ENCODE measurements at places on chromosomes 12 and 14. TPM values are rescaled to one million over a fixed set of nuclear protein-coding genes. Genes with fewer than 3 reads are reported as not detected.

The HOXC9 gene
- total RNA-seq, result not detected

GRCh38 chr12:55716582-55716957 lies 724 bp downstream of the BLOC1S1 start:
- no peak for DNase-seq

DNA sequence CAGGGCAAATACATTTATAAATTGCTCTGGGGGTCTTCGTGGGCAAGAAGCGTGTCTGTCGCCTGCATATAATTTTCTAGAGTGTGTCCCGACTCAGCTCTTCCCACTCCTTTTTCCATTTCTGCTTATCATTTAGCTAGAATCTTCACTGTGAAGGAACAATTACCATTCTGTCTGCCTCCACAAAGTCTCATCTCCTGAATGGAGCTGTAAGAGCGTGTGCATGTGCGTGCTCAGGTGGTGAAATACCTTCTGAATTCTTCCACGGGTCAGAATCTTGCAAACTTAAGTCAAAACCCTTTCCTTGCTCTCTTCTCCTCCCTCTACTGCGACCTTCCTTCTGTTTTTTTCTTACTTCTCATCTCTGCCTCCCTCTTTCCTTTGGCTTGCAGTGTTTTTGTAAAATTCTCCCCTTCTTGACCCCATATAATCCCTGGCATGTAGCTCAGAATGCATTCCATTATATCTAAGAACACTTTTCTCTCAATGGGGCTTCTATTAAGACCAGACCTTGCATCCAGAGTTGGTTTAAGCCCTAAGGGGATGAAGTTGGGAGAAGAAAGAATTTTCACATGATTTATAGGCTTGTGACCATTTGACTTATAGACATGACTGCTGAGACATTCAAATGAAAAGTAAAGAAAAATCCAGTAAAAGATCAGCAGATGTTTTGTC lies 25.0 kb upstream of the GSG1 start:
- no peak for DNase-seq

DNA sequence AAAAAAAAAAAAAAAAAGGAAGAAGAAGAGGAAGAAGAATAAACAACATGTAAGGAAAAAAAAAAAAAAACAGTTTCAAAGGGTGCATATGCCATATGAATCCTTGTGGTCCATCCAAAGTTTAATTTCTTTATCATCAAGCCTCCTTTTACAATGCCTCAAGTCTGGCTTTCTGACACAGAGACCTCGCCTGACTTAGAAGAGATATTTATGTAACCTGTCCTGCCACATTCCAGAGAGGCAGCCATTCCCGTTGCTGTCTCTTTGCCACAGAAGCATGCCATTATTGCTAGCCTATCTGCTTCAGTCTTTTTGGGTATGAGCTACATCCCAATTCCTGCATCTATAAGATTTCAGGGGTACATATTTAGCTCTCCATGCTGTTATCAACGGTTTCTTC lies 596.7 kb upstream of the ATP2B1 start:
- no peak for DNase-seq

- no peak for DNase-seq
Measured at GRCh38 chr14:81402123-81402495, 2.0 kb upstream of the STON2 start.
